ENCODE measurements at places on chromosomes 5 and 9.

DNA sequence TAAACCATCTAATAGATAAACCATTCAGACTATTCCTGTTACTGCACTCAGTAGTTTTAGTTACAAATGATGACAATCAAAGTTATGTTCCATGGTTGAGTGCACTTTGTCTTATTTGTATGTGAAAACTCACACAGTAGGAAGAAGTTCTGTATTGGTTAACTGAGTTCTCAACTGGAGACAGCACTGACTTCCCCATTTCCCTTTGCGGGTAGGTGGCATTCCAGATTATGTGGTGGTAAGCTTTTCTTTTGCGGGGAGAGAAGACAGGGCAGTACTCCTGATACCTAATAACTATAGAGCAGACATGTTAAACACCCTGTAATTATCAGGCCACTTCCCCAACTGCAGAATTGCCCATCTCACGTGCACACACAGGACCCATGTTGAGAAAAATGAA is 24.4 kb downstream of the TARS1 start:
- no peak for DNase-seq

DNA sequence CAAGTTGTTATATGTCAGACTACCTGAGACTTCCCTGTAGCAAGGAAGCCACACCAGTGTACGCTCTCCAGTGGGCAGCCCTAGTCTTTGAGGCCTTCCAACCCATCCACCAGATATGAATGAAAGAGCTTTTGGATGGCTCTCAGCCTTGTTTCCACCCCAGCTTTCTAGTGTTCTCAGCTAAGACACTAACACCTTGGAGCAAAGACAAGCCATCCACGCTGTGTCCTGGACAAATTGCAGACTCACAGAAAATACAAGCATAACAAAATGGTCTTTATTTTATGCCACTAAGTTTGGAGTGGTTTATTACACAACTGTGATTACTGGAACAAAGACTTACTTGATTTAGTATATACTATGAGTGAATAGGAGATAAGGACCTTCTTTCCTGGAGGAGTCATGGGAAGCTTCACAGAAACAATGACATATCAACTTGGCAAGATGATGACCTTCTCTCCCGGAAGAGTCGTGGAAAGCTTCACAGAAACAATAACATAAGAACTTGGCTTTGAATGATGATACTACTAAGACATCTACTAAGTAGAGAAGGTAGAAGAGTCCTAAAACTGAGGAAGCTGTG is 134.0 kb upstream of the VCAN start:
- DNase-seq: no peak

DNA sequence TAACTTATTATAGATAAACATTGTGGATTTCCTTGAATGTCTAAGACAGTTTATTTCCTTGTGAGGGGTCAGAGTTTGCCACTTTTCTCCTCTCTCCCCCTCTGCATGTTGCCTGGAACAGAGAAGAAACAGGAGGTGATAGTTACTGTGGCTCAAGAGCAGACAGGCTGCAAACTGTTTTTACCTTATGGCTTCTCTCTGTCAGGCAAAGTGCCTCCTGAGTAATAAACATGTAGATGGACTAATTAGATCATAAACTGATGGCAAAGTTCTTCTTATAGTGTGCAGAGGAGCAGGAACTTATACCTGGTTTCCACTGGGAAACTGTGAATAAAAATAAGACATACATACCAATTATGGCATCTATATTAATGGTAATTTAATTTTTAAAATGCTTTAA is 133.1 kb upstream of the CDH12 start:
- DNase-seq: no peak

DNA sequence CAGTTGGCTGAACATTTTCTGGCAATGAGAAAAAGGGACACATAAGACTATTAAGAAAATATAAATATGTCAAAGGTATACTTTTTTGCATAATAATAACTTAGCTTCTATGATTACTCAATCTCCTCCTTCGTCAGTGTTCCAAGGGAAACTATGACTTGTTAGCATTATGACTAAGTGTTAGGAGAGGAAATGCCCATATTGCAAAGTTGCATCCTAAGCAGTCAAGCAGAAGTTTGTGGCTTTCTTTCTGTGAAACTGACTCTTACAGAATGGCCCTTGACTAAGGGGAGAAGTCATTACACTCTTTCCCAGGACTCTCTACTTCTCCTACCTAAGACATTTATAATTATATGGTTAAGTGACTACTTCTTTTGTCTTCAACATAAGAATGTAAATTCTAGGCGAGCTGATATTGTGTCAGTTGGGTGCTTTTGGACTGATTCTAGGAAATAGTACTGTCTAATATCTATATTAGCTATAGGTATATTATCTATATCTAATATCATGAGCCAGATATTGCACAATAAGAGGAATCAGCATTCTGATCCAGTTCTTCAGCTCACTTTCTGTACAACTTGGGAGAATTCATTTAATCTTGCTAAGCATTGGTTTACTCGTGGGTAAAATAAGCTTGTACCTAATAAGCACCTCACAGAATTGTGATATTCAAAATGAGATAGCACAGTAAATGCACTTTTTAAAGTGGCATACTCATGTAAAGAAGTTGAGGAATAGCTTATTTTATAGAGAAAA is 16.4 kb upstream of the SPINK6 start:
- DNase-seq: peak; percentile 93

DNA sequence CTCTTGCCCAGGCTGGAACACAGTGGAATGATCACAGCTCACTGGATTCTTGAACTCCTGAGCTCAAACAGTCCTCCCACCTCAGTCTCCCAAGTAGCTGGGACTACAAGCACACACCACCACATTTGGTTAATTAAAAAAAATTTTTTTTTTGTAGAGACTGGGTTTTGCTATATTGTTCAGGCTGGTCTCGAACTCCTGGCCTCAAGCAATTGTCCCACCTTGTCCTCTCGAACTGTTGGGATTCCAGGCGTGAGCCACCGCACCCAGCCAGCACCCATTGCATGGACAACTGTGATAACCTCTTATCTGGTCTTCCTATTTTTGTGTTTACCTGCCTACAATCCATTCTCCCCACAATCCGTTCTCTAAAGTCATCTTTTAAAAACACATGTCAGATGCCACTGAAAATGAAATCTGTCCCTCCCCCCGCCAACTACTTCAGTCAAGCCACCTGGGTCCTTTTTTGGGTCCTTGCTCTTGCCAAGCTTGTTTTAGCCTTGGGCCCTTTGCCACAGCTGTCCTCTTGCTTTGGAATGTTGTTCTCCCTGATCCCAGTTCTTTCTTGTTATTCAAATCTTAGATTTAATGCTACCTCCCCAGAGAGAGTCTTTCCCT is 250.5 kb downstream of the PIK3R1 start:
- no peak for DNase-seq

- DNase-seq: no peak
These were observed 284.1 kb upstream of the GRAMD2B start for GRCh38 chr5:126139086-126139485.

- DNase-seq: peak; percentile 80
These were observed 1.1 kb upstream of the BNC2 start for GRCh38 chr9:16871336-16872151.

DNA sequence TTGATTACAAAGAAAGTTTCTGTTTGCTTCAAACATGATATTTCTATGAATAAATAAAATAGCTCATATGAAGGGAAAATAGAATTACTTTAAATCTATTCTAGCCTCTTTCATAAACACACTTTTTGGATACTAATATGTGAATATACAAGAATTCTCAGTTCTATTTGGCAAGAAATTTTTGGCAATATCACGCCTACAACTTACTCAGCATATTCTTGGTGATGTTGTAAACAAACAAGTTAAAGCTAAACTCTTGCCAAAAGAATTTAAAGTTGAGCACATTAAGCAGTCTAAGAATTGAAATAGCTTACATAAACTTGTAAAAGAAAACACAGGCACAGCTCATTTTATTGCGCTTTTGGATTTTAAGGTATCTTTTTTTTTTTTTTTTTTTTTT is 209.8 kb downstream of the CDH12 start:
- no peak for DNase-seq

- no peak for DNase-seq
These were observed 7.6 kb downstream of the ARHGEF37 start for GRCh38 chr5:149588936-149589335.

GRCh38 chr5:31722111-31722510 is 83.2 kb downstream of the PDZD2 start:
- no peak for DNase-seq

- DNase-seq: no peak
These were observed 19.4 kb downstream of the OR2Y1 start for GRCh38 chr5:180720486-180720885.

DNA sequence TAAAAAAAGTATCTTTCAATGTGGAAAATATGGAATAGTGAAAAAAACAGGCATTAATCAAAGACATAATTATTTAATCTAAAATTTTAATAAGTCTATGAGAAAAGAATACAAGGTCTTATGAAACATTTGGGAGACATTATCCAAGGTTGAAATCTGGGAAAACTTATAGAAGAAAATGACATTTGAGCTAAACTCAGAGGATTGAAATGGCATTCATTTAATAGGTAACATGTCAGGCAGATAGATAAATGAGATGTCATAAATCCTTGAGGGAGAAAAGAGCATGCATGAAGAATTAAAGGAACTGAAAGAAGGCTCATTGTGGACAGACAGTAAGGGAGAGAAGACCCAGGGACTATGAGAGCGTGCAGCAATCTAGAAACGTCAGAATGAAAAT is 284.4 kb downstream of the PRR16 start:
- DNase-seq: no peak

- DNase-seq: no peak
These were observed 94.2 kb downstream of the DPYSL3 start for GRCh38 chr5:147415651-147416050.

DNA sequence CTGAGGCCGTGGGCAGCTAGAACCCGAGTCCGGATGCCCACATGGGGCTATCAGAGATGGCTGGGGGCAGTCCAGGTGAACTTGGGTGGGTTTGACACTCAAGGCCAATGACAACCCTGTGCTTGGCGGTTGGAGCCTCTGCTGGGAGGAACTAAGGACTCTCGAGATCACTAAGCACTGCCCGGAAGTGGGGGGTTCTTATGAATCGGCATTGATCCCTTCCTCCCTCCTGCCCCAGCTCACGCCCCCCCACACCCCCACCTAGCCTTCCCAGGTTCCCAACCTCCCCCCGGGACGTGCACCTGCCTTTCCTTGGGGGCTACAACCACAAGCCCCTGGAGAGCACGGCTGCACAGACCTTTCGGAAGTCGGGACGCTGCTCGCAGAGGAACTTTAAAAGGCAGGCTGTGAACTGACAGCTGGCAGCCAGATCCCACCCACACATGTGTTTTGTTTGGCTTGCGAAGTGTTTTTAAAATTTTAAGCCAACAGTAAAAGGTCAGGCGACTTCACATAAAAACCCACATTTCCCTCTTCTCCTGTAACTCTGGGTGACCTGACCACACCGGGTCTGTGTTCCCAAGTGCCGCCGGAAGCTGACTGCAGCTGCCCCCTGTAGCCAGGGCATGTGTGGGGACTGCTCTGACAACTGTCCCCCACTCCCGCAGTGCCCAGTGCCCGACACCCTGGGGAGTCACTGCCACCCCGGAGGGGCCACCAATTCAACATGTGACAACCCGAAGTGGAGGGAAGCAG is 5.1 kb upstream of the RALGDS start:
- DNase-seq: no peak

GRCh38 chr9:5085993-5086392 is 99.4 kb downstream of the INSL6 start:
- no peak for DNase-seq

DNA sequence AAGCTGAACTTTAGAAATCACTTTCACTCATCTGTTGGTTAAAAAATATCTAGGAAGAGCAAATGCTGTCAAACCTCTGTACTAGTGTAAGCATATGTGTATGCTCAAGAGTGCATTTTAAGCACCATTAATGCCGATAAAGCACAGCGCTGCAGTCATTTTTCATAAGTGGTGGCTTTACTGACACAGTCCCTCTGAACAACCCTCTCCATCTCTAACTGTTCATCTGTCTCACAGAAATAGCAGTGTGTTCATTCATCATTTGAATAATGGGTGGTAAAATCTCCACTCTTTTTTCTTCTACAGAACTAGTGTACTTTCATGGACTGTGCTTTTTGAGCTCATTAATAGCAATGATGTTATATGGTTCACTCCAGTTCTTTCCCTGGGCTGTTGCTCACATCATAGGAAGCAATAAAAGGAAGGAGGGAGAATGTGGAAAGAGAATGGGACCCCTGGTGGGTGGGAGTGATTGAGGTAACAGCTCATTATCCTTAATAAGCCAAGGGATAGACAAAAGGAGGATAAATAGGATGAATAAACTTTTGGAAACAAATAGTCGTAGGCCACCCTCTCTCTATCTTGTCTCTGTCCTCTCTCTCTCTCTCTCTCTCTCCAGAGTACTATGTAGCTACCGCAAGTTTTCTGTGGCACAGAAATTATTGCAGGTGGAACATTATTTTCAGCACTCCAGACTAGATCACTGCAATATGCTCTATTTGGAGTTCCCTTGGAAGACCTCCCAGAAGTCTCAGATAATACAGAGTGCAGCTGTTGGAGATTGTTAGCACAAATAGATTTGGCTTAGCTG is 117.9 kb upstream of the PRDM9 start:
- no peak for DNase-seq

DNA sequence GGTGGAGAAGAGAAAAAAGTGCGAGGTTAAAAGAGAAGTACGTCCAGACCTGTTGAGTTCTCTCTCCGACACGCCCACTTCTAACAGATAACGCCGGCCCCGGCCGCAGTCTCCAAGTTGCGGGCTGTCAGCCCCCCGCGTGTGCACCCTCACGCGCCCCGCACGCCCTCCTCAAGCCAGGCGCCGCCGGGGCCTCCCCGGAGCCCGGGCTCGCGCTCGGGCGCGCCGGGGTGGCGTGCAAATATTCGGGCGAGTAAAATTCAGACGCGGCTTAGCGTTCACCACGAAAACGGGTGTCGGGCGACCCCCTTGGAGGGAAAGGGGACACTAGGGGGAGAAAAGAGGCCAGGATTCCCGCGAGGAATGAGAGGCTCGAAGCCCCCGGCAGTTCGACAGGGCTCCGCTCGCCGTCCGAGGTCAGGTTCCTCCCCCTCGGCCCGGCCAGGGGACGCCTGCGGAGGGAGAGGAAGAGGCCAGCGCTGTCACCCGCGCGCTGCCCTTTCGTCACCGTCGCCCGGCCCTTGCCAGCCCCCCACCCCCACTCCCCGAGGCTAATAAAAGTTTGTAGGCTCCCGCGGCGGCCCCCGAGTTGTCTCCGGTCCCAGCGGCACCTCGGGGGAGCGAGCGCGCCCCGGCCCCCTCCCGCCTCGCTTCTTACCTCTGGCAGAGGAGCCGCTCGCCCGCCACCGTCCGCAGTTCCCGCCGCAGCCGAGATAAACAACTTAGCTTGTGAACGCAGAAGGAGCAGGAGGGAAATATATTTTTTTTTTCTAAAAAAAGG is 743 bp downstream of the NR3C1 start:
- DNase-seq: peak; percentile 64
